Right forelimb (tissue), 1 donor: ENCODE measurements at places on chromosomes 13 and 19.

- DNase-seq, result no peak
These were observed 318.8 kb downstream of the ATP8A2 start for GRCh38 chr13:25690582-25690981.

GRCh38 chr13:21674490-21675009, 3.7 kb downstream of the FGF9 start:
- DNase-seq, result peak; percentile 48

- DNase-seq, result no peak
These were observed 221.8 kb downstream of the ENOX1 start for GRCh38 chr13:43564952-43565351.

DNA sequence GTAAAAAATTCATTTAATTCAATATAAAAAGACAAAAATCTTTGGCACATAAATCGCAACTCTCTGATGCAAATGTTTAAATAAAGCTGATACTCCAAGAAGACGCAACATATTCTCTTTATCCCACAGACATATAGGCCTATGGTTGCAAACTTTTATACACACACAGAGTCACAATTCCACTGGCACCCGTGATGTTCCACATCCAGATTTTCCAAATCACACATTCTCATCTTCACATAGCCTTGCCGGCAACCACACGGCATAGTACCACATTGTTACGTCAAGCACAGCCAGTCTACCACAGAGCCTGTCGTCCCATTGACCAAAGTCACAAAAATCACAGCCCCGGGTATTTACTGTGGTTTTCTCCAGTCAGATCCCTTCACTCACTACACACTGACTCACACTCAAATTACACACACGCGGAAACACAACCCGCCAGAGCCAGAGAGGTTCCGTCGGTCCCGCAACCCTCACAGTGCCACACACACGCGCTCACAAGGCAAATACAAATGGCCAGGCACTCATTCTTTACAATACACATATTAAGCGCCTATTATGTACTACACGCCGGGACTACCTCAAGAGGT, 546 bp upstream of the ZNF546 start:
- DNase-seq, result no peak

- no peak for DNase-seq
These were observed 126.2 kb upstream of the FNDC3A start for GRCh38 chr13:48849515-48849914.

GRCh38 chr19:16457954-16458331, 13.8 kb downstream of the EPS15L1 start:
- no peak for DNase-seq

- no peak for DNase-seq
These were observed 21.0 kb downstream of the CCDC8 start for GRCh38 chr19:46392252-46392801.

DNA sequence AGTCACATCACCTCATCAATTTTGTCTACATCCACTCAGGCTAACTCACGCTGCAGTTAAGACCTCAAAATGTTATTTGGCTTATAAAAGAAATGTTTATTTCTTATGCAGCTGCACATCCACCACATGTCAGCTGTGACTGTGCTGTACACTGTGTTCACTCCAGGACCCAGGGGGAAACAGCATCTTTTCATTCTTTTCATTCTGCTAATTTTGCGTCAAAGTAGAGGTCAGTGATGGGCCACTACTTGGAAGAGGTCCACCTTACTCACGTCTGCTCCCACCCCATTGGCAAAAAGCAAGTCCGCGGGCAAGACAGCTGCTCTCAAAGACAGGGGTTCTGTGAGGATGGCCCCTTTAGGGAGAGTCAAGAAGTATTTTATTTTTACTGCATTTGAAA, 4.5 kb upstream of the DCT start:
- no peak for DNase-seq
